ENCODE measurements at places on chromosomes 7 and 10. TPM values are rescaled to one million over a fixed set of nuclear protein-coding genes. Genes with fewer than 3 reads are reported as not detected.

DNA sequence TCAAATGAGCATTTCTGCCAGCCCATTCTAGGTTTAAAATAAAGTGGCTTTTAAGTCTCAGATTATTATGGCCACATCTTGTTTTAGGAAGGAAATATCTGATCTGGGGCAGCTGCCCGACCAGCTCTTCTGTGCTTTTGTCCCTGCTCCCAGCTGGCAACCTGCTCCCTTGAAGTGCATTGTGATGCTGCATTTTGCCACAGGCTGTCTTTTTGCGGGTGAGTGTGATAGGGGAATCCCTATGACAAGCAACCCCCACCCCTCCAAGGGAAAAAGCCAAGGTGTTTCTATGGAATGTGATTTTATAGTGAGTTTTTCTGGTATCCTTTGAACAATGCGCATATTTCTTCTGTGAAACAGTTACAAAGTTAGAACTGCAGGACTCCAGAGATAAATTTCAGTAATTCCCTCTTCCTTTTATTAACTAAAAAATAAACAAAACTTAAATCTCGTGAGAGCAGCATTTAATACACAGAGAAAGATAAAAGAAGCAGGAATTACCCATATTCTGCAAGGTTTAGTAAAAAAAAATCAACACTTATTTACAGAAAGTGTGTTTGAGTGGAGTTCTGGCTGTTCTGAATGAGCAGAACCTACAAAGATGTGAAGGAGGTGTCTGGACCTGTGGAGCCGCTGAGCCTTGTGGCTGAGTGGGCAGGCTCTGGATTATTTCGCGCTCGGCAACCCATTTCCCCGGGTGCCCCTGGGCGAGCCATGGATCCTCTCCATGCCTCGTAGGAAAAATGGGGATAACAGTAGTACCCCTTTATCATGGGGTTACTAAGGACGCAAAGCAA lies 10.1 kb upstream of the HPS1 start:
- no peak overlapping the region for H3K27ac ChIP-seq
- no peaks in the 10 kb centered on the region for H3K27me3 ChIP-seq
- H3K4me3 ChIP-seq, result no peak overlapping the region
- no peaks in the 10 kb centered on the region for H3K36me3 ChIP-seq
- H3K4me1 ChIP-seq, result no peaks in the 10 kb centered on the region

DNA sequence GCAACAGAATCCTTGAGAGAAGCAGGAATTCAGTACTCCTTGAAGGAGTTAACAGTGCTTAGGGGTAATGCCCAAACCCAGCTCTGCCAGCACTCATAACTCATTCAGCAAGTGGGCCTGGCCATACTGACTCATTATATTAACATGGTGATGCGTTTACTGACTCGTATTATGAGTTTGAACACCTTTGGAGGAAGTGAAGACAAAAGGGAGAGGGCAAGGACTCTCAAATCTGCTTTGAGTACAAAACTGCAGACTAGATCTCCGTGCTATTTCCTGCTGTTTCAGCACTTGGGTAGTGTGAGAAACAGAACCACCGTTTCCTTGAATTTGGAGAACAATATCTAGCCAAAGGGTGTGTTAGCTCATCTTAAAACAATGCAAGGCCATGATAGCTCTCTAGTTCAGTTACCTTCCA lies 30.8 kb downstream of the SLC16A9 start:
- H3K36me3 ChIP-seq, result no peaks in the 10 kb centered on the region
- H3K4me1 ChIP-seq, result peaks cover 9% of the 10 kb centered on the region
- no peak overlapping the region for H3K27ac ChIP-seq
- no peak overlapping the region for H3K4me3 ChIP-seq
- H3K27me3 ChIP-seq, result no peaks in the 10 kb centered on the region
- DNase-seq, result no peak

PKD2L1 gene
- total RNA-seq, result not detected

GRID2IP gene
- not detected for total RNA-seq

SBDS gene
- total RNA-seq, result 71.8 TPM

DNA sequence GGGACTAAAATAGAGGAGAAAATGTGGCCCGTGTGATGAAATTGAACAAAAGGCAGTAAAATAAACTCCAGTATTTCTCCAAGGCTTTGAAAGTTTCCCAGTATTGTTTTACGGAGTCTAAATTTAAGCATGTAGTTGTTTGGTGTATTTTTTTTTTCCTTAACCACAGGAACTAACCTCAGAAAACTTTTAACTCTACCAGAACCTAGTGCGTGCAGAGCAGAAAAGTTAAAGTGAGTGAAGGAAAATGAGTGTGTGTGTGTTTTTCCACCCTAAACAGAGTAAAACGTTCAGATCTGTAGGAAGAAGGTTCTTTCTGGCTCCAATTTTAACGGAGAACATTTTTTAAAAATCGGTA lies 812 bp downstream of the PROSER2 start:
- H3K27ac ChIP-seq, result peak overlapping the region; percentile 70
- H3K36me3 ChIP-seq, result no peaks in the 10 kb centered on the region
- DNase-seq, result no peak

GRCh38 chr10:73576890-73577591 lies 14.1 kb downstream of the USP54 start:
- no peaks in the 10 kb centered on the region for H3K27me3 ChIP-seq
- H3K4me3 ChIP-seq, result no peak overlapping the region
- DNase-seq, result no peak
- H3K27ac ChIP-seq, result peak overlapping the region; percentile 82

DNA sequence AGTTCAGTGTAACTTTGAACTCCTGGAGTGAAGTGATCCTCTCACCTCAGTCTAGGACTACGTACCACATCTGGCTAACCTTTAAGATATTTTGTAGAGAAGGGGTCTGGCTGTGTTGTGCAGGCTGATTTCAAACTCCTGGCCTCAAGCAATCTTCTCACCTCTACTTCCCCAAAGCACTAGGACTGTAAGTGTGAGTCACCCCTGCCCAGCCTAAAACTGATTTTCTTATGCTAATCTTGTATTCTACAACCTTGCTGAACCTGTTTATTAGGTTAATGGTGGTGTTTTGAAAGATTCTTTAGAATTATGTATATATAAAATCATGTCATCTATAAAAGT lies 58.0 kb downstream of the LCOR start:
- no peaks in the 10 kb centered on the region for H3K36me3 ChIP-seq
- H3K4me1 ChIP-seq, result no peaks in the 10 kb centered on the region
- DNase-seq, result no peak
- H3K27me3 ChIP-seq, result no peaks in the 10 kb centered on the region
- no peak overlapping the region for H3K27ac ChIP-seq

All from uterus (tissue), 4 donors.